Myocyte (in vitro differentiated cells): ENCODE measurements at places on chromosomes 11 and 22. TPM values are rescaled to one million over a fixed set of nuclear protein-coding genes. Genes with fewer than 3 reads are reported as not detected.
A peak's percentile ranks its signal among the peaks of the same experiment; 100 is the strongest.

GRCh38 chr11:120404495-120404894 lies 68.3 kb downstream of the ARHGEF12 start:
- no peak for DNase-seq

- DNase-seq = no peak
Observed at GRCh38 chr11:102046841-102047240, 396 bp upstream of the CFAP300 start.

DNA sequence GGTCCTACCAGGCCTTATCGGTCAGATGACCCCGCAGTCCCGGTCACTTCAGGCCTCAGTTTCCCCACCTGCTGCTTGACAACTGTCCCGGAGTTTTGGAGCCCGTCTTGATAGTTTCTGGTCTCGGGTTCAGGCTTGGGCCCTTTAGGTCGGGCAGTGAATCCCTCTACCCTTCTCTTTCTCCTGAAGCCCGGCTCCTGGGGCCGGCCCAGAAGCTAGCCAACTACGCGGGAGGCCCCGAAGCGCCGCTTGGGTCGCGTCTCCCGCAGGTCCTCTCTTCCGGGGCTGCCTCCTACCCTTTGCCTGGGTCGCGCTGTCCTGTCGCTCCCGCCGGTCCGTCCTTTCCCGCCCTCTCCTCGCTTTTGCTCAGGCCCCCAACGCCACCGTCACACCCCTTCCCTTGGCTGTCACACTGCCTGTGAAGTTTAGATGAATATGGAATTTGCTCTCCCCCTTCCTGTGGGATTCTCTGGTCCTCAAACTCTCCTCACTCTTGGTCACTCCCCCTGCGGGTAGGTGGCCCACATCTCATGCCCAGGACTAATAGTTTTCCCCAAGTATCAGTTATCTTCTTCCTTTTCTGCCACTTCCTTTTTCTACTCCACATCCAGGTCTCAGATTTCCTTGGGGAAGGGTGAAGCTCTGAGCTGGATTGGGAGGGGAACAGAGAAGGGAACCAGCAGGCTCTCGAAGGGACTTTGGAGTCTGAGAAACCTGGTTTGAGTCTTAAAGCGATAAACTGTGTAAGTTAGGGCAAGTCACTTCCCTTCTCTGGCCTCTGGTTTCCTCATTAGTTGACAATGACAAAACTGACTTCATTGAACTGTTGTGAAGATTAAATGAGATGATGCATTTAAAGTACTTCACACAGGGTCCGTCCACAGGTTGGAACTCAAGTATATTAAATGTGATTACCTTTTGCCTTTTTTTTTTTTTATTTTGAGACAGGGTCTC lies 790 bp downstream of the RAB1B start:
- peak; percentile 75 for DNase-seq

The BAIAP2L2 gene
- total RNA-seq = 0.10 and 0.45 TPM in 2 replicates

- DNase-seq = peak; percentile 30
Observed at GRCh38 chr11:103947546-103947919, 88.9 kb upstream of the DDI1 start.

The IL17RA gene
- 4.9 and 5.9 TPM in 2 replicates for total RNA-seq

The TYR gene
- not detected in 2 replicates for total RNA-seq

DNA sequence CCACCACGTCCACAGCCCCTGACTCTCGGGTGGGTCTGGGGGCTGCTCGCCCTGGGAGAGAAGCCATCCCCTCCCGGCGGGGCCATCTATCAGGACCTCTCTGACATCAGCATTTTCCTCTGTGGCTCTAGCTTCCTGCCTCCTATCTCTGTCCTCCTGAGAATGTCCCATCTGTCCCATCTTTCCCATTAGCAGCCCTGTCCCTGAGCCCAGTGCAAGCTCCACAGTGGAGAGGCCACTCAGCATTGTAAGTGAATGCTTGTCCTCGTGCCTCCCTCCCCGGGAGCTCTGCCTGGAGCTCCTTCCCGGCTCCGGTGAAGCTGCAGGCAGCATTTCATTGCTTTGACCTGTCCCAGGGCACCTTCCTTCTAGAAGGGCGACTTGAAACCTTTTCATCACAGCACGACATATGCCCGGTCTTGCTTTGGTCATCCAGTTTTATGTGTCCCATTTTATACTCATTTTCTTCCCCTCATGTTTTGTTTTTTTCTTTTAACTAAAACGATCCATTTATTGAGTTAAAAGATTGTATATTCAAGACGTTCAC lies 49.7 kb downstream of the RTN4R start:
- DNase-seq = no peak

The PTPMT1 gene
- total RNA-seq = 79.1 and 79.7 TPM in 2 replicates

DNA sequence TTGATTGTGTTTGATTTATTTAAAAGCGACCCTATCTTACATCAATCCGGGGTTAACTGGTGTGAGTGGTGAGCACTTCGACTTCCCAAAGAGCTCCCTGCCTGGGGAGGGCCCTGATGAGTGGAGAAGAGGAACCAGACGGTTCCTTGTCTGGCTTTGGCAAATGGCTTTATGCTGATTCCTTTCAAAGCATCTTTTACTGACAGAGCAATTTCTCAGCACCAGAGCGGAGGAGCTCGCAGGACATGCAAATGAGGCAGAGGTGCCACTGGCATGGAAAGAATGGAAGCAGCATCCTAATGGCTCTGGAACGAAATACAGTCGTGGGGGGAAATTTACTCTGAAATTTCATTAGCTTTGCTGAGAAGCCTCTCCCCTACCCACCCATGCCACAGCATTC lies 410.9 kb upstream of the B3GAT1 start:
- no peak for DNase-seq

The APOA4 gene
- not detected in 2 replicates for total RNA-seq

DNA sequence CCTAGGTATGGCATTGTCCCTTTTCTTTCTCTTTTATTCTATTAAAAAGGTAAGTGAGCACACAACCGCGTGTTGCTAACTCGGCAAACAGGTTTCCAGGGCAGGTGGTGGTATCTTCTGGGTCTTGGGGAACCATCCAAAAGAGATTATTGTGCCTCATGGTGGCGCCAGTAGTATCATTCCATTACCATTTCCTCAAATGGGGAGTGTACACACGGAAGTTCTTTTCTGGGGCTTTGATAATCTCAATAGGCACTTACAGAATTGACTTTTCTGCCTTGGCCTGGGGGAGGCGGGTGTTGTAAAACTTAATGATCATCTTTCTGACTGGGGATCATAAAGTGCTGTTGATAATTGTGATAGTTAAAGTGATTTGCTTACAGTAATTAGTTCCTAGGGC lies 234.1 kb downstream of the KIRREL3 start:
- no peak for DNase-seq

DNA sequence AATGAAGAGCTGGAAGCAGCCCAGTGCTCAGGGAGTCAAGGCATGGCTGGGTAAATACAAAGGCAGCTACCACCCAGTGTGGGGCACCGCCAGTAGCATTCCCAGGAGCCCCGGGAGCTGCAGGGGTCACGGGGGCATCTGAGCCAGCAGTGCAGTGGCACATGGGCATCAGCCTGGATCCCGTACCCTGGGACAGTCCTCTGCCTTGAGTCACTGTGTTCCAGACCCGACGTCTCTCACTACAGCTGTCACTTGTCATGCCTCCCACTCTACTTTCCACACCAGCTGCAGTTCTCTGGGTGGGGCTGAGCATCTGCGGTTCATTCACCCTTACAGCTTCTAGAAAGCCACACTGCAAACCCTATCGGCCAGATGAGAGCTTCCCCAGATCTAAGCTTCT lies 29.6 kb downstream of the DHCR7 start:
- DNase-seq = peak; percentile 97

GRCh38 chr11:135002236-135002635 lies 590.2 kb upstream of the B3GAT1 start:
- no peak for DNase-seq

DNA sequence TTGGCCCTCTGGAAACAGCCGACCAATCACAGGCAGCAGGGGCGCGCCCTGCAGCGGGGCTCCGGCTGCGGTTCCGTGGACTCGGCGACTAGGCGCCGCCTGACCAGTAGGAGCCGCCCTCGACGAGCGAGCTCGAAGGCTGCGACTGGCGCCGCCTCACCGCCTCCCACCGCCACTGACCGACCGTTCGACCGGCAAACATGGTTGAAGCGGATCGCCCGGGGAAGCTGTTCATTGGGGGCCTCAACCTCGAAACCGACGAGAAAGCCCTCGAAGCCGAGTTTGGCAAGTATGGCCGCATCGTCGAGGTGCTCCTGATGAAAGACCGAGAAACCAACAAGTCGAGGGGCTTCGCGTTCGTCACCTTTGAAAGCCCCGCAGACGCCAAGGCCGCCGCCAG lies at the start of gene RBMXL2:
Gene RBMXL2 (plus strand): TSS at position 78 of the 400 bp plus-strand sequence. CDS start 123 bp downstream, at position 201.
- DNase-seq = no peak

GRCh38 chr22:46007003-46007847 lies 30.3 kb upstream of the WNT7B start:
- peak; percentile 72 for DNase-seq

DNA sequence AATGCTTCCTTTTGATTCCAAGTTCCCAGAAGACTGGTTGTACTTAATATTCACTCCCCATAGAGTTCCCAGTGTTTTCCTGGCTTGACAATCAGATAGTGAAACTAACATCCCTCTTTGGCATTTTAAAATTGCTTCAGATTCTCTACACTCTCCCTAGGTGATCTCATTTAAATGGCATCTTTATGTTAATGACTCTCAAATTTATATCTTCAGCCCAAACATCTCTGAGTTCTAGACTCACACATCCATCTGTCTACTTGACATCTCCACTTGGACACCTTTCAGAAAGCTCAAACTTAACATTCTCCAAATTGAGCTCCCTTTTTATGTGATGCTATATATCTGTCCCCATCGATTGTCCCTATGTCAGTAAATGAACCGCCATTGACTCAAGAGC lies 232.0 kb downstream of the NTM start:
- DNase-seq = no peak

DNA sequence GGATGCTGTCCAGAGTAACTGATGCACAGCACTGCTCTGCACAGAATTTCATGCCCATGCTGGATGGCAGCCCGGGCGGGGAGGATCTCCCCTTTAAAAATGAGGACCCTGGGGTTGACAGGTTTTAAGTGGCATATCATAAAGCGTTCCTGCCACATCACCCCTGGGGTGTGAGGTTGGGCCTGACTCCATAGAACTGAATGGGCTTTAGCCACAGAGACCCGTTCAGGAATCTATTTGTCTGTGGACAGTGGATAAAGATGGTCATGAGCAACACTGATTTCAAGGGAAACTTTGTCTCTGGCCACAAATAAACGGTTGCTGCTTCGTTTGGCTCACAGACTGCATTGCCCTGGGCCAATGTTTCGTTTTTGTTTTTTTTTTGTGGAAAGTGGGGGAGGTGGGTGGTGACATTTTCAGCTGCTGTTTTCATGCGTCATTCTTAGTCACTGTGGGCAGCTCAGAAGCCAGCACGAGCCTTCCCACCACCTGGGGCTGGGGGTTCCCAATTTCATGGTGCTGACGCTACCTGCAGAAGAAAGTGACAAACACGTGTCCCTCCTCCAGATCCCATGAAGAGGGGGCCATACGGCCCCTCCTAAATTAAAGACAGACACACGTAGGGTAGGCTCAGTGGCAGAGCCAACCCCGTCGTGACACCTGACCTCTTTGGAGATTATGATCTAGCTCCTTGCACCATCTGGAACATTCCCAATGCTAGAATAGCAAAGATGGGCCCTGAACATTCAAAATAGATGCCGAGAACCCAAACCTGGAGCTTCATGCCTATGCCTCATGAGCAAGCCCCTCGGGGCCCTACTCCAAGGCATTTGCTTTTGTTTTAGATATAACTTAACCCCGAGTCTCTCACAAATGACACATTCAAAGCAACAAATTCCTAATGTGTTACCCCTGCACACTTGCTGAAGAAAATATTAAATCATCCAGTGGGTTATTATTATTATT lies 54.8 kb upstream of the PHF21B start:
- DNase-seq = peak; percentile 90

GRCh38 chr11:86765203-86765602 lies 35.1 kb upstream of the PRSS23 start:
- DNase-seq = no peak

The BTBD18 gene
- not detected in 2 replicates for total RNA-seq

- DNase-seq = no peak
Observed at GRCh38 chr22:17945156-17945887, 79.0 kb downstream of the MICAL3 start.

- DNase-seq = peak; percentile 92
Observed at GRCh38 chr11:75554258-75555022, 7.6 kb upstream of the SERPINH1 start.

The RAC2 gene
- not detected in 2 replicates for total RNA-seq
